ENCODE measurements at places on chromosomes 16 and 17. TPM values are rescaled to one million over a fixed set of nuclear protein-coding genes. Genes with fewer than 3 reads are reported as not detected.

CHRNE gene
- total RNA-seq = 0.38 TPM

MEIOB gene
- not detected for total RNA-seq

KIF18B gene
- 13.6 TPM for total RNA-seq

CDRT15L2 gene
- total RNA-seq = not detected

VAMP2 gene
- total RNA-seq = 9.0 TPM

DLX4 gene
- 0.53 TPM for total RNA-seq

KLHL10 gene
- total RNA-seq = not detected

PPP1R27 gene
- not detected for total RNA-seq

MAP2K3 gene
- total RNA-seq = 30.4 TPM

CA5A gene
- total RNA-seq = not detected

SHPK gene
- 9.9 TPM for total RNA-seq

CREBBP gene
- 38.0 TPM for total RNA-seq

OMG gene
- not detected for total RNA-seq

TPSG1 gene
- total RNA-seq = not detected

NUTF2 gene
- total RNA-seq = 174 TPM

ABCC11 gene
- not detected for total RNA-seq

CCL1 gene
- not detected for total RNA-seq

EVPLL gene
- total RNA-seq = not detected

IGFBP4 gene
- 43.1 TPM for total RNA-seq

PPL gene
- total RNA-seq = 0.27 TPM

TLCD2 gene
- total RNA-seq = 3.1 TPM

ZNF597 gene
- total RNA-seq = 0.91 TPM

ITGB4 gene
- 56.9 TPM for total RNA-seq

HCRT gene
- total RNA-seq = not detected

KRT24 gene
- not detected for total RNA-seq

CES5A gene
- total RNA-seq = not detected

C17orf67 gene
- 1.2 TPM for total RNA-seq

RNF157 gene
- 10.0 TPM for total RNA-seq

ZNF267 gene
- 9.5 TPM for total RNA-seq

TBC1D3B gene
- 2.1 TPM for total RNA-seq

OR1A1 gene
- not detected for total RNA-seq

TNP2 gene
- total RNA-seq = not detected

ACSM2A gene
- not detected for total RNA-seq

CACNB1 gene
- 4.7 TPM for total RNA-seq

KRT39 gene
- not detected for total RNA-seq

KCNJ16 gene
- total RNA-seq = not detected

GDPD1 gene
- 4.0 TPM for total RNA-seq

INTS2 gene
- 13.7 TPM for total RNA-seq

RAP1GAP2 gene
- total RNA-seq = 21.9 TPM

GPR142 gene
- total RNA-seq = not detected

CCL15 gene
- total RNA-seq = not detected

NPIPA1 gene
- 58.4 TPM for total RNA-seq

TBC1D3I gene
- total RNA-seq = not detected

AGRP gene
- not detected for total RNA-seq

HBA1 gene
- total RNA-seq = not detected

MIF4GD gene
- 32.3 TPM for total RNA-seq

WFIKKN1 gene
- total RNA-seq = 0.04 TPM

ZPBP2 gene
- total RNA-seq = not detected

SSTR5 gene
- not detected for total RNA-seq

FMNL1 gene
- total RNA-seq = 5.9 TPM

Measured in A375 (cell line).